Nephron progenitor cell (in vitro differentiated cells): ENCODE measurements at places on chromosomes 3 and 15.

DNA sequence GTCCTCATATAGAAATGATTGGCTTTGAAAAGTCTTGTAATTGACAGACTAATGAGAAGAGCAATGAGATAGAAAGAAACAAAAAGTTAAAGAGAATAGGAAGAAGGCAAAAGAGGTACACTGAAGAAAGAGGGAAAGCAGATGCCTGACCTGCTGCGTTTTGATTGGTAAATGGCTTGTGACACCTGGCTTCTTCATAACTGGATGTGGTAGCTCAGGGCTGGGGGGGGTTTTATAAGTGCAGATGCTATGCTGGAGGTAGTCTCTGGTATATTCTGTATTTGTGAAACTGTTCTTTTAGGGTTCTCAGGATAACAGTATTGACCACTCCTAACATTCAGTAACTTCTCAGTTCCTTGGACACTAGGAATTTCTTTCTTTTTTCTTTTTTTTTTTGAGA, 1.4 kb downstream of the STARD9 start:
- DNase-seq, result no peak

- no peak for DNase-seq
Observed at GRCh38 chr3:172125053-172125452, 85.7 kb downstream of the FNDC3B start.

- no peak for DNase-seq
Observed at GRCh38 chr3:41987627-41988026, 25.7 kb upstream of the ULK4 start.

DNA sequence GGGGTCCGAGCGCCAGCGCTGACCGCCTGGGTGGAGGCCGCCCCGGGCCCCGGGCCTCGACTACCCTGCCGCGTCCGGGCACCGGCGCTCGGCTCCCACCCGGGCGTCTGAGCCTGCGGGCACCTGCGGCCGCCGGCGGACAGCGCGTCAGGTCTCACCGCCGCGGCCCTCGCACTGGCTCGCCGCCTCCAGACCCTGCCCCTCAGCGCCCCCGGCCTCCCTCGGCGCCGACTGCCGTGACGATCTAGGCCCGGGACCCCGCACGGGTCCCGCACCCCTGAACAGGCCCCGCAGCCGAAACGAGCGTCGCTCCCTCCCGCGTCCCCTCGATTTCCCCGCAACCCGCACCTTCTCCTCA, 297 bp downstream of the PRC1 start:
- peak; percentile 38 for DNase-seq

GRCh38 chr3:127053450-127053849, 70.5 kb downstream of the PLXNA1 start:
- no peak for DNase-seq

- no peak for DNase-seq
Observed at GRCh38 chr3:168608926-168609325, 513.2 kb upstream of the GOLIM4 start.

- DNase-seq, result no peak
Observed at GRCh38 chr3:65483480-65483879, 555.2 kb downstream of the MAGI1 start.

DNA sequence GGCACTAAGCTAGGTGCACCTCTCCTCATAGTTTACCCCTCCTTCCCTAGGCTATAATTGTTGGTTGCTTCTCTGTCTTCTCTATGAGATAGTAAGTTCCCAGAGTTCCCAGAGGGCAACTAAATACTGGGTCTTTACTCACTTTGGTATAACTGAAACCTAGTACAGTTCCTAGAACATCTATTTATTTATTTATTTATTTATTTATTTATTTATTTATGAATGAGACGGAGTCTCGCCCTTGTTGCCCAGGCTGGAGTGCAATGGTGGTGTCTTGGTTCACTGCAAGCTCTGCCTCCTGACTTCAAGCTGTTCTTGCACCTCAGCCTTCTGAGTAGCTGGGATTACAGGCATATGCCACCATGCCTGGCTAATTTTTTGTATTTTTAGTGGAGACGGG, 71.1 kb upstream of the FLNB start:
- no peak for DNase-seq

DNA sequence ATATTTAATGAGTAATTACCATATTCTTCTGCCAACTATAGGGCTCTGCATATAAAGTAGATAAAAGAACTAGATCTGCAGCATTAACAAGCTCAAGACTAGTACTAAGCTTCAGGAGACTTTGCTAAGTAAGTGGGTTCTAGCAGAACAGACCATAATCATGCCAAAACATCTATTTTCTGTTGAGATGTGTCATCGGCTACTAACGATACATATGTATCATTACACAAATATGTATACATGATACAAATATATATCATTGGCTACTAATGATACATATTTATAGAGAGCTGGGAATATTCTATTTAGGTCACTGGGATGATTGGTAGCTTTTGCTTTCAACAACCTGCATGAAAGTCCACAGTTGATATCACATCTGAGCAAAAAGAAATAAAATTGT, 185.8 kb upstream of the DCBLD2 start:
- no peak for DNase-seq

DNA sequence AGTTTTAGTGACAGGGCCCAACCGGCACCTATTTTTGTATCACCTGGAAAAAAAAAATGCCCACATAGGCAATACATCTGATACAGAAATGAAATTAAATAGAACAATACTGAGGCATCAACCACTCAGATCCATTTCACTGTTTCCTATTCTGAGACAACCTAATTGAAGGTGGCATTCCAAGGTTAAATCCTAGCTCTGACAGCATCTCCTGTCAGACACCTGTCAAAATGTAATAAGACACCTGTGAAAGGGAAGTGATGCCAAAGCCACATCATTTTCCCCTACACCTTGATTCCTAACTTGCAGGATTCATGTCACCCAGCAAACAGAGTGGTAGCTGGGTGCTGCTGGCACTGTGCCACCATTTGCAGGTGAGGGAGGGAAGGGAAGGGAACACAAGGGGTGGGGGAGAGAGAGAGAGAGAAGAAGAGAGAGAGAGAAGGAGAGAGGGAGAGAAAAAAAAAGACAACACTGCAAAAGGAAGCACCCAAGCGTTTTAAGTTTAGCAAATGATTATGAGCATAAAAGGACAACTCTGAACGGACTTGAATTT, 1044.6 kb upstream of the CFAP20DC start:
- DNase-seq, result no peak

DNA sequence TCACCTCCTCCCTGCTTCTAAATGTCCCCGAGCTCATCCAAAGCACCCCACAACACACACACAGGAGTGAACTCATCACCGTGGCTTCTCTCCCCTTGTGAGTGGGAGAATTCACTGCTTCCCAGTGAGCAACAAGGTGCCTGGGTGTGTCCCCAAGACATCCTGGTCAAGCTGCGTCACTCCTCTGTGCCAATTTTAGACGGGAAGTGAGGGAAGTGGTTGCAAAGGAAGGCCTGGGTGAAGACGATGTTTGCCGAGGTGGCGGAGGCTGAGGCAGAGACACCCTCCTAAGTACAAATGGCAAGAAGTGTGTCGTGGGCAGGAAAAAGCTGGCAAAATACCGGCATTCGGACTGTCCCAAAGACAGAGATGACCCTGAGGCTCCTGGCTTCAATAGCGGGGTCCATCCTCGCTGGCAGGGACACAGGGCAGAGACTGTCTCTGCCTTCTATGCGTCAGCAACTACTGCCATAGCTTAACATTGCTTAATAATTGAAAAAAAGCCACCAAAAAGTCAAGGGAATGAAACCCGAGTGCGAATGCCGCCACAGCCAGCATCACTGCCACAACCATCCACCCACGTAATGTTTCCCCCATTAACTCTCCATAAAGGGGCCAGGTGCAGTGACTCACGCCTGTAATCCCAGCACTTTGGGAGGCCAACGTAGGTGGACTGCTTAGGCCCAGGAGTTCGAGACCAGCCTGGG, 72.8 kb downstream of the VGLL4 start:
- no peak for DNase-seq

GRCh38 chr3:78589778-78590177, 1178.0 kb downstream of the ROBO1 start:
- no peak for DNase-seq

DNA sequence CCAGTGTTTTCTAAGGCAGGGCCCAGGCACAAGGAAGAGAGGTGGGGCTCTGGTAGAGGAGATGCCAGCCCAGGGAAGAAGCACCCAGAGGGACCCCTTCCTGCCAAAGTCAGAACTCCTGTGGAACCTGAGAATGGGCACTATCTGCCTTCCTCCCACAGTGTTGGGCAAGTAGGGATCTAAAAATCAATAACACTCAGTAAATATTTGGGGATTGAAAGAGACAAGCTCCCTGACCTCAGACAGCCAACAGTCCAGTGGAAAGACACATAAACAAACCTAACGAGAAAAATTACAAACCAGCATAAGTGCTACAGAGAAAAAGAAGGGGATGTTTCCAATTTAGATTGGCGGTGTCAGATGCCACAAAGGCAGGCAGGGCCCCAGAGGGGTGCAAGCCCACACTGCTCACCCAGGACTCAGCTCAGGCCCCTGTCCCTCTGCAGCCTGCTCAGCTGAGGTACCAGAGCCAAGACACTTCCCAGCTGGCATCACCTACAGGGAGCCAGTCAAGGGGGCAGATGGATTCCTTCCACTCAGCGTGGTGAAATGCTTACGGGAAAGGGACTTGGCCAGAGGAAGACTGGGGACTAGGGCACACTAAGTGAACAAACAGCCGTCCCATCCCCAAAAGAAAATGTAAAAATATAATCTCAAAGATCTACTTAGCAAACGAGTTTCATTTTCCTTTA, 15.9 kb downstream of the ADCY5 start:
- DNase-seq, result no peak

DNA sequence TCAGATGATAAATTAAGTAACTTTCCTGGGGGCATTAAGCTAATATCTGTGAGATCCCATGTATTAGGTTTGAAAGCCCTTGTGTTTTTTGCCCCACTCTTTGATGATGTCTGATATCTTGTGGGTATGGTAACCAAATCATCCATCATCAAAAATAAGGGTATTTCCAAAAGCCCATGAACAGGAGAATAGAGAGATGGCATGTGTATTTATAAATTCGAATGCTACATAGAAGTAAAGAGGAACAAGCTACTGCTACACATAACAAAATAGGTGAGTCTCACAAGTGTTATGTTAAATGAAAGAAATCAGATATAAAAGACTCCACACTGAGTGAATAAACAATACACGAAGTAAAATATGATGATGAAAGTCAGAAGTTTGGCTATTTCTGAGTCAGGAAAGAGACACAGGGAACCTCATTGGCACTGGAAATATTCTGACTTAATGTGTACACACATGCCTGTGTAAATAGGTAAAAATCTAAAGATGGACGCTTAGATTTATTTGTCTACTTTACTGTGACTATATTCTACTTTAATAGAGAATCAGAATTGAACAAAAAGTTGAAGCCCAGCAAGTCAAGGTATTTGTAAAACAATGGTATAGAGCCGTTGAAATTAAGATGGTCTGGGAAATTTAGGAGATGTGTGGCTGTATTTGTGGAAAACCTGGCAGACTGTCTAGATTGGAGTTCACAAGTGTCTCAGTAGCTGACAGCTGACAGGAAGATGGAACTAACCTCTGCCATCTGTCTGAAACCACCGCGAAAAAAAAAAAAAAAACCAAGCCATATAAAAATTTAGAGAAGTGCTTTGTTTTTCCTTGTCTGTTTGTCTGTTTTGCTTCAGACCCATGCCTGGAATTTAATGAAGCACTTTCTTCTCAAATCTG, 111.0 kb upstream of the TGFBR2 start:
- no peak for DNase-seq

GRCh38 chr3:183816681-183817510, 8.5 kb downstream of the MAP6D1 start:
- DNase-seq, result no peak

DNA sequence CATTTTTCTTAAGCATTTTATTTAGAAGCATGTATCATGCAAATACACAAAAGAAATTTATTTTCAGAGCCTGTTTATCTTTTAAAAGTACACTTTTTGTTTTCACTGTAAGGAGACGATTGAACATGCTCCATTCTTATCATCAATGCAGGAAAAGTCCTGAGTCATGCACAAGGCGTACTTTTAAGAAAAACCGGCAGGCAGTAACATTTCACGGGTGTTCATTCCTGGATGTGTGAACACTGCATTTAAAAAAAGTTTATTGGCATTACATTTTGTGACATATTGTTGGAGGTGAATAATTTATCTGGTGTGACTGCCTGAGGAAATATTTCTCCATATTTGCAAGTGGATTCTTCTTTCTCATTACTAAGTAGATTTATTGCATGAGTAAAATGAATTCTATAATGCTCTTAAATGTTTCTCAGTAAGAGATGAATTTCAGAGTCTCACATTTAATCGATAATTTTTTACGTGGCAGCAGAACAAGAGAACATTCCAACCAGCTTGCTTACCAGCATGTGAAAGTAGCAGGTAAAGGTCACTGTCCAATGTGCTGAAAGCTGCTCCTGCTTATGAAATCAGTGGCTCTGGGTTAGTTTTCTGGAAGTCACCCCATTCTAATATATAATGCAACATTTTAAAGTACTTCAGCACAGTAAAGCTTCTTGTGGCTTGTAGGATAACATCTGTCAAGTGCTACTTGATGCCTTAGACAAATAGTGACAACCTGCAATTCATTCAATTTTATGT, 87.0 kb downstream of the SV2B start:
- peak; percentile 58 for DNase-seq

DNA sequence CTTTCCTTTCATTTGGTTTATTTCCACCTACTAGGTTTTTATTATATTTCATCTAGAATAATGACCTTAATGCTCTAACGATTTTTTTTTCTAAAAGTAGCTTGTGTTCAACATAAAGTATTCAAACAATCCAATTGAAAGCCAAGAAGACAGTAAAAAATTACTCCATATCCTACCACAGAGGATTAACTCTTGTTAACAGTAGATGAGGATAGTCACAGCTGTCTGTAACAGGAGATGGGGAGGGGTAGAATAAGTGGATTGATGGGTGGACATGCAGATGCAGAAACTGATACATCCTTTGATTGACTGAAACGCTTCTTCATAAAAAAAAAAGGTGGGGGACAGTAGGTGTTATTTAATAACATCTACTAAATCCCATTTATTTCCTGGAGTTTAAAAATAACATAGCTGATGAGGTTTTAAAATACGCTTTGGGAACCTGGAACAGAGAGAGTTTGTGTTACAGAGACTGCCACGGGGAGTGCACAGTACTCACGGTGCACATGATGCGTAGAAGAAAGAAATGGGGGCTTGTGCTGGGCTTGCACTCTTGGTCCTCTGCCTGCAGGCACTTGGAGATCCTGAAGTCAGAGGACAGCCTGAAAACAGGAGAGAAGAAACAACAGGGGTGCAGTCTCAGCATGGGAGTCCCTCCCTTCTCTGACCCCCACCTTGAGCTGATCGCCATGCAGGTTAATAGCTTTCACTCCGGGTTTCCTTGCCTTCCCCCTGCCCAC, 226.7 kb downstream of the THSD4 start:
- DNase-seq, result no peak

DNA sequence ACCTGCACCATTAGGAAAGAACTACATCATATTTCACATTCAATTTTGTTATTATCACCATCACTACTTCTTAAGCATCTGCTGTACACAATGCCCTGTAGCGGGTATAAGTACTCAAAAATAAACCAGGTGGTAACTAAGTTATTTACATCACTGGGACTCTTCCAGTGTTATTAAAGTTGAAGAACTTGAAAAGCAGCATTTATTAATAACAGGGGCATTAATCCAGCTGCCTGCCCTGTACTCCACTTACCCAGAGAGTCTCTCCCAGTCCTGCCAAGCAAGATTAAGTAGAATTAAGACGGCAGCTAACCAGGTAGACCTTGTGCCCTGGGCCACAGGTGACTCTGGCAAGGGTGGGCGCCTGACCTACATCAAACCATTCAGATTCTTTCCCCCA, 65.2 kb downstream of the FHIT start:
- no peak for DNase-seq
